ENCODE measurements at places on chromosomes 16 and 17. TPM values are rescaled to one million over a fixed set of nuclear protein-coding genes. Genes with fewer than 3 reads are reported as not detected.

Gene FSCN2
- total RNA-seq: not detected

Gene PYDC1
- not detected for total RNA-seq

Gene ACSM5
- 0.91 TPM for total RNA-seq

Gene KRT33B
- not detected for total RNA-seq

GRCh38 chr16:8663192-8664089, 11.0 kb upstream of the ABAT start:
- no peak for DNase-seq

DNA sequence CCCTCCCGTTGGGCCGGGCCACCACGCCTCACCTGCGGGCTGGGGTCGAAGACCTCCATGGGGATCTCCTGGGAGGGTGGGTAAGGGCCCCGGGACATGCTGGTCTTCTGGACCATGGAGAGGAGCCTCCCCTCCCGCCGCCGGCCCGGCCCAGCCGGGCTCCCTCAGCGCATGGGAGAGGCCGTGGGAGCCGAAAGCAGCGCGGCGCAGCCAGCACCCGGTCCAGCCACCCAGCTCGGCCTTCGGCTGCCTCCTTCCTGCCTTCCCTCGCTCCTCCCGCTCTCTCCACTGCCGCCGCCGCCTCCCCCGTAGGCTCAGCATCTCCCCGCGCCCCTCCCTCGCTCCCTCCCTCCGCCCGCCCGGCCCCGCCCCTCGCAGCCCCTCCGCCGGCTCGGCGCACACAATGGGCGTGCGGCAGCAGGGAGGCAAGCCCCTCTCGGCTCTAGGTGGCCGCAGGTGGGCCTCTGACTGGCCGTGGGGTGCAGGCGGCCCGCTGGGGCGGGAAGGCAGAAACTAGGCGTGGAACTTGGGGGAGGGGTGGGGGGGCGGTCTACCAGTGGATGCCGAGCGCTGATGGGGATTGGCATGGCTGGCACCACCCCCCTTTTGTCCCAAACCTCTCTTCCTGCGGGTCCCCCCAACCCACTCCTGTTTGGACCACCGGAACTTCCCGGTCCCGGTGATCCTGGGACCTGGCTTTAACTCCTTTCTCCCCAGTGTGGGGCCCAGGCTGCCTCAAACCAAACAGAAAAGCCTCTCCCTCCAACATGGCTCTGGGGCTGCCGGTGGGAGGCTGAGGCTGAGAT, at the start of gene CACNB1:
TSS of gene CACNB1 (minus strand) at position 290 of the 806 bp plus-strand sequence. CDS start at position 116, 174 bp downstream.
- peak; percentile 84 for DNase-seq

DNA sequence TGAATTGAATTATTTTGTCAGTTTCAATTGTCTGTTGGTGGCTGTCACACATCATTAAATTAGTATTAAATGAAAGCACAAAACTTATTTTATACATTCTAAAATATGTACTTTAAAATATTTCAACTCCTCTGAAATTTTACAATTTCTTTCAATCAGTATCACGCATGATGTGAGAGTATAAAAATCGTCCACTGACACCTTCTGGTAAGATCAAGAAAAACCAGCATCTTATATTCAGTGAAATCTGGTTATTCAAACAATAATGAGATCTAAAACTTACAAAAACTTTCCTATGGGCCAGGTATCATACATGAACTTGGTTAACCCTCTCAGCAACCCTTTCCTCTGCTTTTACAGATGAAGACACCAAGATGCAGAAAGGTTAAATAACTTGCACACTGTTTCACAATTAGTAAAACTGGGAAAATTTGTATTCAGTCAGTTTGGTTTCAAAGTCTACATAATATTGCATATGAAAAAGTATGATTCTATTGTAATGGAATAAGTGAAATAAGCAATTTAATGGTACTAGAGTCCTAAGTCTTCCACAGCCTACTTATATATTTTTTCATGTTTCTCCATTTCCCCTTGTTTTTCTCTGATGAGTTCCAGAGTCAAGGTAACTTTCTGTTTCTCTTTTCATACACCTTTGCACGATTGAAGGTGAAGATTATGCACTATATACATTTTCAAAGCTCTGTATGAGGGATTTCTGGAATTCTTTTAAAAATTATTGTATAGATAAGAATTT, 58.7 kb downstream of the EFCAB5 start:
- no peak for DNase-seq

GRCh38 chr17:75684924-75685323, 17.8 kb downstream of the SAP30BP start:
- DNase-seq: no peak

GRCh38 chr16:50613281-50613963, 65.2 kb downstream of the NKD1 start:
- no peak for DNase-seq

DNA sequence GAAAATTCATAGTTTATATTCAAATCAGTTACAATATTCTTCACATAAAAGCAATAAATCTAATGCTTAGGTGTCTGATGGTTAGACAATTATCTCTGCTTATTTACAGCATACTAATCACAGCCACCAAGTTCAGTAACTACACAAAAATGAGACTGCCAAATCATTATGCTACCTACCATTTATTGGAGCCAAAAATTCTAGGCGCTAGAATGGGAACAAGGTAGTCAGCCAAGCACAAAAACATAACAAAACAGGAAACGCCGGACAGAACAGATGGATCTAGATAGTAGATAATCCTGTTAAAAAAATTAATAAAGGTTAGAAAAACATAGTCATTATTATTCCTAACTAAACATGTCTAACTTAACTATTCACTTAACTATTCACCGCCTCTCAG, 3.6 kb downstream of the ARL6IP1 start:
- DNase-seq: no peak

GRCh38 chr17:27256225-27257030, 37.5 kb upstream of the WSB1 start:
- no peak for DNase-seq
